NCI-H774 (cell line): ENCODE measurements at places on chromosomes 5 and 9.

- DNase-seq, result no peak
Observed at GRCh38 chr5:1795506-1795905, 4.1 kb downstream of the MRPL36 start.

DNA sequence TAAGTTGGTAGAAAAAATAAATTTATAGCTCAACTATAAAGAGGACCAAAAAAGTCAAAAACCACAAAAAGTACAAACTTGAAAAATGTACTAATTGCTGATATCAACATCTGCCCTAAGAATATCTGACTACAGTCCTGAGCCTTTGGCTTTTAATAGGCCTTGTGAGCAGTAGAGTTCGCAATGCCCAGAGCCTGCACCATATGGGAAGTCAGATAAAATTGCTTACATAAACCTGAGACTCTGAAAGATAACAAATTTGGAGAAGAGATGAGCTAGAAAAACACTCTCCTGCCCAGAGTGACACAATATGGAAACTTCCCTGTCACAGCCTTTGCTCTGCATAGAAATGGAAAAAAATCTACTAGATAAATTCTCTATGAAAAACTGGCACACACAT is 368.0 kb upstream of the GRIN3A start:
- no peak for DNase-seq

DNA sequence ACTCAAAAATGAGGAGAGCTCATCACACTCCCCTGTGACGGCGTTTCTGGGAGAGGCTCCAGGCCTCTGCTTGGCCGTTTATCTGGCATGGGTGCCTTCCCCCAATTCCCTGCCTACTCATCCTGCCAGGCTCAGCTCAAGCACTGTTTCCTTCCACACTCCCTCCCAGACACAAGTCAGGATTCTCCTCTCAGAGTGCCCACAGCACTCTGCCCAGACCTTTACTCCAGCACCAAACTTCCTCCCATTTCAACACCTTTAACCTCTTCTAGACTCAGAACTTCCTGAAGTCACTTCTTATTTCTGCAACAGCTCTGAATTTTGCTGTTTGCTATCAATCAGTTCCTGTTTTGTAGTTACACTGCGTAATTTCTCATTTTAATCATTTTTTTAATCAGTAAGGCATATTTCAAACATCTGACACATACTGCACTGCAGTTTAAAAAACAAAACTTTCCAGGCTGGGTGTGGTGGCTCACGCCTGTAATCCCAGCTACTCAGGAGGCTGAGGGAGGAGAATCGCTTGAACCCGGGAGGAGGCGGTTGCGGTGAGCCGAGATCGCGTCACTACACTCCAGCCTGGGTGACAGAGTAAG is 16.0 kb downstream of the TRMO start:
- no peak for DNase-seq

GRCh38 chr9:96636368-96636767 is 16.7 kb upstream of the CDC14B start:
- DNase-seq, result no peak

GRCh38 chr5:28234356-28234968 is 1196.1 kb upstream of the CDH9 start:
- DNase-seq, result no peak

DNA sequence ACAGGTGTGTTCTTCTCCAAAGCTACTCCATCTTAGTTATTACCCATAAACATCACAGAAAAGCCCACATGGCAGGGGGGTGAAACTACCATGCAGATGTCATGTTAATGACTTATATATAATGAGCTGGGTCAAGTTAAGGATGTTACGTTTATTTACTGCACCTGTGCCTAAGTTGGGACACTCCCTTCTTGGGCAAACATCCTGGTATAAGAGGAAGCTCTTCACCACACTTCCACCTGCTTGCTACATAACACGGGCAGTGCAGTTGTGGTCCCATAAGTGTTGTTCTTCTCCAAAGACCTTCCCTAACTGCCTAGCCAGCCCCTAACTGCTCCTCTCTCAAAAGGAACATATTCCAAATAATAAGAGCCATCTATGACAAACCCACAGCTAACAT is 9.3 kb upstream of the ZCCHC9 start:
- DNase-seq, result no peak

- no peak for DNase-seq
Observed at GRCh38 chr5:172722327-172722815, 48.6 kb downstream of the DUSP1 start.

- DNase-seq, result peak; percentile 46
Observed at GRCh38 chr5:123450640-123451039, 27.4 kb upstream of the CEP120 start.

DNA sequence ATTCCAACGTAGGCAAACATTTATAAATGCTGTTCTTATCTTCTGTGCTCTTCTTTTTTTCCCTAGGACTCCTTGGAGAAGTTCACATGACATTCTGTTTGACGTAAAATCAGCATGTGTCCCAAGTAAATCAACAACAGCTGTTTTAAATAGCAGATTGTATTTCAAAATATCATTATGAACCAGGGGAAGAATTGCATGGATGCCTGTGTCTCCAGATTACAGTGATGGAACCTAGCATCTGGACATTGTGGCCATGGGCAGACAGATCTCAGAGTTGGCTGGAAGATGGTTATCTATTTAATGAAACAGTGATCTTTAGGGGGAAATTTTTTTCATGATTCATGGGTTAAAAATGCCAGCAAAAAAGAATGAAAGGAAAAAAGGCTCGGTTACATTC is 222.0 kb downstream of the MAN2A1 start:
- DNase-seq, result no peak

- no peak for DNase-seq
Observed at GRCh38 chr5:50808406-50808805, 142.0 kb downstream of the PARP8 start.

GRCh38 chr5:130270786-130271185 is 366.5 kb downstream of the CHSY3 start:
- no peak for DNase-seq

DNA sequence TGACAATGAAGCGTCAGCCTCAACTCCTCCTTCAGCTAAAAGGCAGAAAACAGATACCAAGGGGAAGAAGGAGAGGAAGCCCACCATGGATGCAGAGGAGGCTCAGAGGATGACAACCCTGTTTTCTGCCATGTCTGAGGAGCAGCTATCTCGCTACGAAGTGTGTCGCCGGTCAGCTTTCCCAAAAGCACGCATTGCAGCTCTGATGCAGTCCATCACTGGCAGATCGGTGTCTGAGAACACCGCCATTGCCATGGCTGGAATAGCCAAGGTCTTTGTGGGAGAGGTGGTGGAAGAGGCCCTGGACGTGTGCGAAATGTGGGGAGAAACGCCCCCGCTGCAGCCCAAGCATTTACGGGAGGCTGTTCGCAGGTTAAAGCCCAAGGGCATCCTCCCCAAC is 968 bp downstream of the TAF11L11 start:
- no peak for DNase-seq

GRCh38 chr5:170183816-170184687 is 48.7 kb upstream of the C5orf58 start:
- peak; percentile 57 for DNase-seq

- DNase-seq, result no peak
Observed at GRCh38 chr9:127735530-127736185, 564 bp upstream of the TOR2A start.

GRCh38 chr9:17865881-17866280 is 287.0 kb downstream of the SH3GL2 start:
- no peak for DNase-seq

GRCh38 chr5:135440916-135441315 is 6.2 kb downstream of the DCANP1 start:
- no peak for DNase-seq

DNA sequence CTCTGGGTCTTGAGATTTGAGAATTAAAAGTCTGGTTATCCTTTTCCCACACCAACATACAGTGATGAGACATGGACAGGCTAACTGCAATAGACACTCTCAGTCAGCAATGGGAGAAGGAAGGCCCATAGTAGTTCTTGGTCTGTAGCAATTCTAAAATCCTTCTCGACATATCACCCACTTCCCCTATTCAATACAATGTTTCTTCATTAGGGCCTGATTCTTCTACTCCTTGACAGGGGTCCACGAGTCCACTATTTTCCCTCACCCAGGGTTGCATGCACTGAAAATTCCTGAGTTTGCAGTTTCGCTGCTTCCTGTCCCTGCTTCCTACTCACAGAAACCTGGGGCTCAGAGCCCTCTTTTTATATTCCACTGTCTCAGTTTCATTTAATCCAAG is 402.8 kb downstream of the MAT2B start:
- no peak for DNase-seq

GRCh38 chr9:35537913-35538312 is 48.0 kb downstream of the RUSC2 start:
- no peak for DNase-seq

- no peak for DNase-seq
Observed at GRCh38 chr9:69380811-69381210, 55.8 kb downstream of the ENTREP1 start.

- DNase-seq, result no peak
Observed at GRCh38 chr9:77013932-77014596, 5.4 kb upstream of the FOXB2 start.

GRCh38 chr9:20238921-20239320 is 383.4 kb downstream of the MLLT3 start:
- DNase-seq, result no peak

DNA sequence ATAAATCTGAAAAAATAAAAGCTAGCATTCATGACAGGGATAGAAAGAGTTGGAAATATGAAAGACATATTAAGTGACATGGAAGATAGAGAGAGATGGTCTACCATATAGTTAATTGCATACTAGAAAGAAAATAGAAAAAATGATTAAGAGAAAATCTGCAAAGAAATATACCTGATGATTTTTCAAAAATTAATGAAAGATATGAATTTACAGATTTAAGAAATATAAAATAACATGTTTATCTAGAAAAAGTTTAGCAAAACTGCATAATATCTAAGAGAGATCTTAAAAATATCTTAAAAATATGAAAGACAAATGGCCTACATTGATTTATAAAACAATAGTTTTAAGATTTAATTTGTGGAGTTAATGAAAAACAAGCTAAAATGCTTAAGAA is 219.1 kb upstream of the RPS23 start:
- no peak for DNase-seq

- peak; percentile 69 for DNase-seq
Observed at GRCh38 chr5:16894236-16895057, 41.6 kb downstream of the MYO10 start.

DNA sequence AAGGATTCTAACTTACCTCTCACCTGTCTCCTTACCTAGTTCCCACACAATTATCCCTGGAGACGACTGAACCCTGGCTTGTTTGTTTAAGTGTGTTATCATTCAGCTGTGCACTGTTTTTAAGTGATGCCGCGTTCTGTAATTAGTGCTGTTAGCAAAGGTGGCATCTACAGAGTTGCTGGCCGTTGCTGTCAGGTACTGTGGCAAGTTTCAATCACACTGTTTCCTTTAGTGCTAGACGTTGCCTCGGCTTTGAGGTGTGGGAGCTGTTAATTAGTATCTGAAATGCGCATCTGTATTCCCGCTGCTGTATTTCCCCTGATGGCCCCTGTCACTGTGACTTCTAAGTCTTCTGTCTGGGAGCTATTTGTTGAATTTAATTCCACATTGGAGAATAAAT is 193.8 kb upstream of the GAS1 start:
- DNase-seq, result no peak

- DNase-seq, result peak; percentile 9
Observed at GRCh38 chr5:66757219-66757833, 161.1 kb downstream of the MAST4 start.

DNA sequence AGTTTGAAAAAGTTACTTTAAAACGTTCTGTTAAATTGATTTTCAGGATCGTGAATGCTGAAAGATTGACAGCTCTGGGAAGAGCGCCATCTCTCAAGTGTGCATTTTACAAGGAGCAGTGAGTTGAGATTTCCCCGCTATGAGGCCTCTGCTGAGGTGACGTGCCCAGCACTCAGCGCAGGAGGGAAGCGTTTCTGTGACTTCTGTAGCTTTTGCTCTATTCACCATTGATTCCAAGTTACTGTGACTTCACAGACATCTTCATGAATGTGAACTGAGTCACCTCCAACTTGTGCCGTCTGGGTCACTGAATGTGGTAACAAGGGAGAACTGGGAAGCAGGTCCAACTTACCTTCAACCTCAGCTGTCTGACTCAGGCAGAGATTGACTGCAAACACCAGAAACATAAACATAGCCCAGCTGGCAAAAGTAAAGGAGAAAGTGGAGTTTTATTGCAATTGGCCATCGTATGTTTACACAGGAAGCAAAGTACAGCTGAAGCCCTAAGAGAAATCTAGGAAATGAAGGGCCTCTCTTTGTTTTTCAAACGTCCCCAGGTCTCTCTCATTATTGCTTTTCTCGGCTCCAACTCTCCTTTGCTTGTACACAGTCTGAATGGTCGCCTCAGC is 428.8 kb upstream of the CLINT1 start:
- DNase-seq, result no peak

DNA sequence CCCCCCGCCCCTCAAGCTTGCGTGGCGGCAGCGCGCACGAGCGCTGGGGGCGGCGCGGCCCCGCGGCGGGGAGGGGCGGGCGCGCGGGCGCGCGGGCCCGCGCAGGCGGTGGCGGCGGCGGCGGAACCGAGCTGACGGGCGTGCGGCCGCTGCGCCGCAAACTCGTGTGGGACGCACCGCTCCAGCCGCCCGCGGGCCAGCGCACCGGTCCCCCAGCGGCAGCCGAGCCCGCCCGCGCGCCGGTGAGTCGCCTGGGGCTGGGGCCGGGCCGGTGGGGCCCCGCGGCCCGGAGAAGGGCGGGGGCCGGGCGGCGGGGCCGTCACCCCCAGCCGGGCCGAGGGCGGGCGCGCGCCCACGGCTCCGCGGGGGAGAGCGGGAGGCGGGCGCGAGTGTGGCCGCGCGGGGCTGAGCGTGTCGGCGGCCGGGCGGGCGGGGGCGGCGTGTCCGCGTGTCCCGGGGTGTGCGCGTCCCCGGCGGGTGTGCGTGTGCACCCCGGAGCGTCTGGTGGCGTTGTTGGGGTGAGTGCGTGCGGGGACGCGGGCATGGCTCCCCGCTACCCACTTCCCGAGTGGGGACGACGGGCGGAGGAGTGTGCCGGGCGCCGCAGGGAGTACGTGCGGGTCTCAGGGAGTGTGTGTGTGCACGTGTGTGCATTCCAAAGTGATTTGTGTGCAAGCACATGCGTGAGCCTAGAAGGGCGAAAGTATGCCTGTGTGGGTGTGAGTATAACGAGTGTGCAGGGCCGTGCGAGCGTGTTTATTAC is at the start of gene NEK6:
NEK6 (plus strand) TSS at position 106 of the 763 bp plus-strand sequence. CDS start 44,016 bp downstream, outside the sequence.
- no peak for DNase-seq

DNA sequence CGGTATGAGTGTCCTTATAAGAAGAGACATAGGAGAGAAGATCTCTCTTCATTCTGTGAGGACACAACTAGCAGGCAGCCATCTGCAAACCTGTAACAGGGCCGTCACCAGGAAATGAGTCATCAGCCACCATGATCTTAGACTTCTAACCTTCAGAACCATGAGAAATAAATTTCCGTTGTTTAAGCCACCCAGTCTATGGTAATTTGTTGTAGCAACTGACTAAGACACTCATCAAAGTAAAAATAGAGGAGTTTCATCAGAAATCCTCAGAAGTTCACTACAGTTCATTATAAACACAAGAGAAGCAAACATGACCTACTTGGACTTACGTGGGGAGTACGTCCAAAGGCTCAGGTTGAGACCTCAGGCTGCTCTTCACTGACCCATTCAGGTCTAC is 357.7 kb downstream of the SEMA5A start:
- DNase-seq, result no peak

GRCh38 chr9:14030375-14031059 is 283.4 kb downstream of the NFIB start:
- DNase-seq, result no peak

GRCh38 chr5:88847420-88847819 is 35.6 kb downstream of the MEF2C start:
- DNase-seq, result no peak
